ENCODE measurements at places on chromosomes 1 and 21.

- DNase-seq = no peak
These were observed 20.4 kb downstream of the H3-3A start for GRCh38 chr1:226082959-226083301.

DNA sequence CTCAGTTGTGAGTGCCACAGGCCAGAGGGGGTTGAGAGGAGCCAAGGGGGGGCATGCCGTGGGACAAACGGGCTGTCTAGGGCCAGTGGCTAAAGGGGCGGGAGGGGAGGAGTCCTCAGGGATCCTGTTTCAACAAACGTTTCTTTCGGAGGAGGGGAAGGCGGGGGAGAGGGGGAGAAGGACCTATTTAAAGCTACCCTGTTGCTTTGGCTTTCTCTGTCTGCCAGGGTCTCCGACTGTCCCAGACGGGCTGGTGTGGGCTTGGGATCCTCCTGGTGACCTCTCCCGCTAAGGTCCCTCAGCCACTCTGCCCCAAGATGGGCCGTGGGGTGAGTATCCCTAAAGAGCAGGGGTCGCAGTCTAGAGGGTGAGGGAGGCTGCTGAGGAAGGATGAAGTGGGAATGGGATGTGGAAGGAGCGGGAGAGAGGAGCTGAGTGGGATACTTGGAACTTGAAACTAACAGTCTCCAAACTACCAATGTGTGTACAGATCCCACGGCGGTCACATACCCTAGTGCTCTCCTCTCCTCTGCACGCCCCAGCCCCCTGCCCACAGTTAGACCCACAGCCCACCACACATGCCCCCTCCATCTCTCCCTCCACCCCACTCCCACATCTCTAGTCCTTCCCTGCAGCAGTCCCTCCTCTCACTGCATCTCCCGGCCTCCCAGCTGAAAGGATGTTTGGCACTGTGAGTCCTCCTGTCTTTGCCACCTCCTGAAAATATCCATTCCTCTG lies at the start of gene ATP1A2:
Gene ATP1A2, plus strand, starts transcription at position 215 of the 738 bp plus-strand sequence. Its CDS starts 103 bp downstream, at position 318.
- DNase-seq = no peak

DNA sequence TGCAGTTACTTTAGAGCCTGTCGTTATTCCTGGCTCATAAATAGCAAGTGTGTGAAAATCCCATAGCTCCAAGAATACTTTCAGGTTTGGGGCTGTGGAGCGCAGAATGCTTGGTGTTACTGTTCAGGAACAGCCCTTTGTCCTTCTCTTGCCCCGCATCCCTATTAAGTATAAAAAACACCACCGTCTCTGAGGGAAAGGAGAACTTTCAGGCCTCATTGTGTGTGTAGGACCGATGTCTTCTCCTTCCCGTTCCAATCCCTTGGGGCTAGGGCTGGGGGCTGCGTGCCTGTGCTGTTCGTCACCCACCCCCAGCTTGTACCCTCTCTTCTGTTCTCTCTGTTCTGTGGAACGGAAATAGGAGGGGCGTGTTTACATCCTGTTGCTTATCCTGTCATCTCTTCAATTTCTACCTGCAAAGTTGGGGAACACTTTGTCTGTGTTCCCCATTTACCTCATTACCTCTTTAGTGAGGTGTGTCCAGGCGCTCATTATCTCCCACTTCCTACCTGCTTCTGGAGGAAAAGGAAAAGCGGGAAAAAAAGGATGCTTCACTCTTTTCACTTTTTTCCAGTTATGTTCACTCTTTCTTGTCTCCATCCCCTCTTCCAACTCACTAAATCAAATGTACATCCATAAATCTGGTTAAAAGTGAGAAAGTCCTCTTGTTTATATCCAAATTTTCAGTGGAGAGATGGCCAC lies 788 bp upstream of the TXNIP start:
- no peak for DNase-seq

DNA sequence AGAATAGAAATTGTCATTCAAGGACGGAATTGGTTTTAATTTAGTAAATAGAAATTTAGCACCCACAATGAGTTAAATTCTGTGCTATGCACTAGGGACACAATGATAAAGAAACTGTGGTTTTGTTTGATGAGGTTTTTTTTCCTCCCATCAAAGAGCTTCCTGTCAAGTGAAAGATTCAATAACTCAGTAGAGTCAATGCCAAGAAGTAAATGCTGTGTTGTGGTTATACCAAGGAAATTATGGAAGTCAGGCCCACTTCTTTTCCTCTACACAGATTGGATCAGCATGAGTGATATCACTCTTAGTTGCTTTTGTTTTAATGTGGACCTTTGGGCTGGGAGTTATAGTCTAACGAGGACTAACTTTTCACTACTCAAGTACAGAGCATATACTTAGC lies 1269.6 kb upstream of the ADGRL2 start:
- no peak for DNase-seq

- DNase-seq = no peak
These were observed 6.8 kb upstream of the EFCAB14 start for GRCh38 chr1:46725736-46726108.

GRCh38 chr1:11563560-11564069 lies 84.7 kb downstream of the DISP3 start:
- no peak for DNase-seq

GRCh38 chr1:24902471-24902891 lies 27.6 kb downstream of the RUNX3 start:
- DNase-seq = no peak

GRCh38 chr1:178945763-178946266 lies 74.9 kb upstream of the ANGPTL1 start:
- peak; percentile 79 for DNase-seq

DNA sequence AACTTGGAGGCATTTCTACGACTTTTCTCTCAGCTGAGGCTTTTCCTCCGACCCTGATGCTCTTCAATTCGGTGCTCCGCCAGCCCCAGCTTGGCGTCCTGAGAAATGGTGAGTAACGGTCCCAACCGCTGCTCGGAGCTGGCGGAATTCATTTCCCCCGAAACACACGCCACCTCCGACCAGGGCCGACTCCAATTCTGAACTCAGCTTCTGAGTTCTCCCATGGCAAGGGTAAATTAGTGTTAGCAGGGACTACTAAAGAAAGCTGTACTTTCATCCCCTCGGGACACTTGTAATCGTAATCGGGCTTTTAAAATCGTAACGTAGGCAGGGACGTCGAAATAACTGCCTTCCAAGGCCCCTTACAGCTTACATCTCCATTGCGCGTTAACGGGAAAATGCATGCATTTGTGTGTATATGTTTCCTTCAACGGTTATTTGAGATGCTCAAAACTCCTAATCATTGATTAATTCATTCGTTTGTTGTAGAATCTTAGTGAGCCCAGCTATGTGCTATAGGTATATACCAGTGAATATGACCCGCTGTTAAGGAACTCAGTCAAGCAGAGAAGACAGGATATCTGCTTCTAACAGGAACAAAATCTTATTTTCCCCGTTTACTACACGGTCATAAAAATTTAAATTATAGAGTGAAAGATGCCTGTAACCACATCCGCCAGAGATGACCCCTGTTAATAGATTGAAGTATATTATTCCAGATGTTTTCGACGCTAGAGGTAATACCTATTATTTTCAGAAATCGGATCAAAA lies 472 bp downstream of the DTL start:
- no peak for DNase-seq

DNA sequence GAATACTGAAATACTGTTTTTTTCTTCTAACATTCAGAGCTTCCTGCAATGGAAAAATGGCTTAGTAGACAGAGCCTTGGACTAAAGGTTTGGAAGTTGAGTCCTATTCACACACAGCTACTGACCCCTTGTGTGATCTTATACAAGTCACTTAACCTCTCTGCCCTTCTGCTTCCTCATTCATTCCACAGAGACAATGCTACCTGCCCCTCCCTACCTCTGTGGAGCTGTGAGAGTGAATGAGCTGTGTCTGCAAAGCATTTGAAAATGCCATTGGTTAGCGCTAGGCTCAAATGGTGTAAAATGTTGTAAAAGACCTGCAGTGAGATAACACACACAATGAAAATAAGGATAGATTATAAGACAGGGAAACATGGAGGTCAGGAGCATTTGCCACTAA lies 214.4 kb downstream of the BARHL2 start:
- DNase-seq = no peak

GRCh38 chr1:55192093-55192492 lies 23.1 kb downstream of the USP24 start:
- no peak for DNase-seq

DNA sequence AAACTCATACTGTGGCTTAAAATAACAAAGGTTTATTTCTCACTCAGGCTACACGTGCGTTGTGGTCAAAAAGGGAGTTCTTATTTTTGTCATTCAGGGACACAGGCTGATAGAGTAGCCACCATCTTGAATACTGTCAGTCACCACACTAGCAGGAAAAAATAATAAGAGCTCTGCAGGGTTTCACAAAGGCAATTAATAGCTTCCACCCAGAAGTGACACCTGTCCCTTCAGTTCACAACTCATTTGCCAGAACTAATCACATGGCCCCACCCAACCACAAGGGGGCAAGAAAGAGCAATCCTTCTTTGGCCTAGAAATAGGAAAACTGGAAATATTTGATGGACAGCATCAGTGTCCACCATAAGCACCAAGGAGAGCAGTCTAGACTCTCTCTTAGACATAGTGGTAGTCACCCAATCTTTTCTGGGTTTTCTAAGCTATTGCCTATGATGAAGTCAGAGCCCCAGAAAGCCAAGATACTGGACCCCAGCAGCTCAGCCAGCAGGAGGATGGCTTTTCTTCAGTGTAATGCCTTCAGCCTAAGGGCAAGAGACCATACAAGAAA lies 8.2 kb downstream of the HAPLN2 start:
- no peak for DNase-seq
